Hepatocyte (in vitro differentiated cells): ENCODE measurements at places on chromosomes 16 and 17.

DNA sequence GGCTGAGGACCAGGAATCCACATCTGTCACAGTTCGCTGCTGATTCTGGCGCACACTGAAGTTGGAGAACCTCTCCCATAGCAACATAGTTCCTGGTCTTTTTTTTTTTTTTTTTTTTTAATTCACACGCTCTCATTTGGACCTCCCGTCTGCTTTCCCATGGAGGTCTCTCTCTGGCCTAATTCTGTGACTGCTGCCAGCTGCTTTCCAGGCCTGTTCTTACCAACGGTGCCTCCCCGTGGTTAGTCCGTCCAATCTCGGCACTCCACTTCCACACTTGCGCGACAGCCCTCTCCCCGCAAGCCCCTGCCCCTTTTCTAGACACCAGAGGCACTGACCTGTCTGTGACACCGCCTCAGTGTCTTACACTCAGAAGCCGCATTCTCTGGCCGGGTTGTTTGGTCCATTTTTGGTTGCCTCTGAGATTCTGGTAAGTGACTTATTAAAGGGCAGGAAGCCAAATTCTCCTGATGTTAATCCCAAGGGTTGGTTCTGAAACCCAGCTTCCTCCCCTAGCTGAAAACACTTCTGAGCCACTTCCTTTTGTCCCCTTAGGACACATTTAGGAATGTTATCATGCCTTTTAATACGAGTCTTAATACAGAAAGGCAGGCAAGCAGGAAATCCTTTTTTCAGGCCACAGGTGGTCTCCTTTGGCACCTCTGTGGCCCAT, 1.1 kb upstream of the AKTIP start:
- peak; percentile 41 for DNase-seq

- no peak for DNase-seq
Observed at GRCh38 chr17:62062944-62063343, 2.1 kb downstream of the MED13 start.

- no peak for DNase-seq
Observed at GRCh38 chr17:50589095-50589705, 28.7 kb downstream of the CACNA1G start.

DNA sequence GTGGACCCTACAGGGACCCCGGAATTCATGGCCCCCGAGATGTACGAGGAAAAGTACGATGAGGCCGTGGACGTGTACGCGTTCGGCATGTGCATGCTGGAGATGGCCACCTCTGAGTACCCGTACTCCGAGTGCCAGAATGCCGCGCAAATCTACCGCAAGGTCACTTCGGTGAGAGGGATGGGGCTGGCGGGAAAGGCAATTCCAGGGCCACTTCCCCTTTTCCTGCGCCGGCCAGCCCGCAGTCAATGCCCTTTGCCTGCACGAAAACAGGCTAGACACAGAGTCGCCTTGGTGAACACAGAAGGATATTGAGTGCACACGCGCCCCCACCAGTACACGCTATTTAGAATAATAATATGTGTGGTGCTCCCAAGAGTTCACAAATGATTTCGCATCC, 4.0 kb downstream of the WNK4 start:
- no peak for DNase-seq

DNA sequence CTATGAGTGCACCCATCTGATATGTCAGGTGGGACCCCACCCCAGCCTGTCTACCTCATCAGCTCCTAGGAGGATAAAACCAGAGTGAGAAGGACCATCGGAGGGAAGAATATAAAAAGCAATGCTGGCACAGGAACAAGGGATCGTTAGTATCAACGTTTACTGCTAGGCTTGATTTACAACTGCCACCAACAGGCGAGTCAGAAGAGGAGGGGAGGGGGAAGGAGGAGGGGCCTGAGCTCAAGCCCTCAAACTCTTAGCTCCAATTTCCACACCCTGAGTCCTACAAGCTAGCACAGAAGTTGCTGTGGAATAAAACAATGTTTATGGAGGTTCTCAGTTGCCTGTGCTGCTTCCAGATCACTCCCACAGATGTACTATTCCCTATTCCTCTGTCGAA, 234.5 kb downstream of the C16orf78 start:
- peak; percentile 43 for DNase-seq
